ENCODE measurements at places on chromosomes 2 and 18. TPM values are rescaled to one million over a fixed set of nuclear protein-coding genes. Genes with fewer than 3 reads are reported as not detected.

Gene RAB27B
- total RNA-seq: 1.1 TPM

Gene HOXD13
- total RNA-seq: not detected

Gene ZNF804A
- not detected for total RNA-seq

Gene SH3BP4
- total RNA-seq: 24.2 TPM

Gene COL3A1
- total RNA-seq: 10,756 TPM

Gene RASGRP3
- total RNA-seq: 4.2 TPM

Gene MC2R
- total RNA-seq: not detected

Gene SEPTIN10
- 85.5 TPM for total RNA-seq

Gene MYO5B
- 0.25 TPM for total RNA-seq

Gene PSMG2
- total RNA-seq: 67.7 TPM

Gene GNAL
- 1.5 TPM for total RNA-seq

Gene KIAA2012
- not detected for total RNA-seq

Gene HSBP1L1
- total RNA-seq: 4.4 TPM

Gene ERBB4
- total RNA-seq: not detected

Gene ADD2
- 0.05 TPM for total RNA-seq

Gene SPATA3
- total RNA-seq: not detected

Gene MALL
- total RNA-seq: 41.5 TPM

Gene EPHA4
- 21.8 TPM for total RNA-seq

Gene MATN3
- total RNA-seq: 0.62 TPM

Gene DLX1
- total RNA-seq: not detected

Data from cardiac ventricle fibroblast (primary cell).